ENCODE measurements at places on chromosomes 2 and 18. TPM values are rescaled to one million over a fixed set of nuclear protein-coding genes. Genes with fewer than 3 reads are reported as not detected.

Gene DAW1
- total RNA-seq = 16.6 TPM

Gene CAVIN2
- total RNA-seq = 119 TPM

Gene CFAP53
- total RNA-seq = 0.18 TPM

Gene CPLX4
- not detected for total RNA-seq

Gene PAX3
- total RNA-seq = not detected

Gene RFTN2
- 6.5 TPM for total RNA-seq

Gene RAB31
- total RNA-seq = 30.8 TPM

Gene C2orf66
- 0.07 TPM for total RNA-seq

Gene OBSL1
- 15.6 TPM for total RNA-seq

Gene LAMA1
- 0.07 TPM for total RNA-seq

Gene MOGAT1
- total RNA-seq = not detected

Gene CTNNA2
- total RNA-seq = not detected

Gene DNER
- total RNA-seq = 0.07 TPM

Gene THSD7B
- total RNA-seq = not detected

Gene FLACC1
- total RNA-seq = 0.56 TPM

Gene TEX44
- total RNA-seq = not detected

Gene ZNF397
- 3.8 TPM for total RNA-seq

Gene C2orf78
- not detected for total RNA-seq

Gene TFCP2L1
- not detected for total RNA-seq

Gene FSIP2
- 0.07 TPM for total RNA-seq

Gene SLC8A1
- 12.5 TPM for total RNA-seq

Gene HRH4
- total RNA-seq = not detected

Gene KIF5C
- under 0.01 TPM for total RNA-seq
